Hematopoietic multipotent progenitor cell treated with erythropoietin and hydrocortisone succinate and interleukin-3 and kit ligand, for 8 days (in vitro differentiated cells): ENCODE measurements at places on chromosomes 2 and 18.
A peak's percentile ranks its signal among the peaks of the same experiment; 100 is the strongest.

DNA sequence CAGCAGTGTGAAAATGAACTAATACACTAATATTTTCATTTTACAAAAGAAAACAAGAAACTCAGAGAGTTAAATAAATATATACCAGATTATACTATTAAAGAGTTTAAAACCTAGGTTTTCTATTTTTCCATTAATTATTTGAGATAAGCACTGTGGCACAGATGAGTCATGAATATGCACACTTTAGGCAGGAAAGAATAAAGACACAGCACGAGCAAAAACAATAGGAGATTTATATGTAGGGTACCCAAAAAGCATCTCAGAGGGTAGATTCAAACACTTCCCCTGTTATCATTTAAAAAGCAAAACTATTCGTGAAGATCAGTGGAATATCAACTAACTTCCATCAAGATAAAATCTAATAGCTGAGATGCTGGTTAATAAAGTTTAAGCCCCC, 430.6 kb downstream of the ERBB4 start:
- no peak for DNase-seq

- DNase-seq, result no peak
These were observed 35.3 kb downstream of the KCNF1 start for GRCh38 chr2:10947005-10947440.

DNA sequence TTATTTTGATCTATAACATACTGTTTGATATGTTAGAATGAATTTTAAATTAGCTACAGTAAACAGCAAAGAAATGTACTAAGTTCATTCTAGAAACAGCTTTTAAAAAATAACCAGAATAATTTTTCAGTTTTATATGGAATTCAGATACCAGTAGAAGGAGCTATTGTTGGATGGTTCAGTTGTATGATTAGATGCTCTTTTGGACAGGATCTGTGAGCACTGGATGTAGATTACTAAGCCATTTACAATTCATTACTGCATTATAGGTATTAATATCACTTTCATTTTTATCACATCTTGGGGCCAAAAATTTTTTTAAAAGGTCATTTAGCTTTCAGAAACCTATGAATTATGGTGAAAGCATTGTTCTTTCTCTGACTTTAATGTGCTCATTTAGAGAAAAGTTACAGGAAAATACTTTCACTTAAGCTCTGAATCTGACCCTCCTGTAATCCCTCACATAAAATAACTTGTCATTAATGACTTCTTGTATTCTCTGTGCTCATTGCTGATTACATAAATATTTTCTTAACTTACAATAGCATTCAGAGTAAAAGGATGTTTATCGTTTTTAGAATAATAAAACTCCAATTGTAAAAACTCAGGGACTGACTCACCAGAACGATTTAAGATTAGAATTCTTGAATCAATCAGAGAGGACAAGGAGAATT, 750.2 kb downstream of the SLC4A3 start:
- DNase-seq, result no peak

DNA sequence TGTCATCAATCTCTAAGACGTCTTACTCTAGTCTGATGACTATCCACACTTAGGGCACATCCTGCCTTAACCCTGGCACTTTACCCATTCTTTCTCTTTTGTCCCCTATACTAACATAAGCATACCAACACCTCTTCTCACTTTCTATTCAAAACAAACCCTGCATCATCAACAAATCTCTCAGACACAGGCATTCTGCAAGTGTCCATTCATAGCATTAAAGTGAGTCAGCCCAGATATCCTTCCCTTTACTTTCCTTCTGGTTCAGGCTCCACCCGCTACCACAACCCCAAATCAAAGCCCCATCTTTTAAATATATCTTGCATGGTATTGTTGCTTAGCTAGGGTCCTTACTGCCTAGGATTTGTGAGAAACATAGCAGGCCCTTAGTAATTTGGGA, 3.8 kb downstream of the GRB14 start:
- DNase-seq, result no peak

DNA sequence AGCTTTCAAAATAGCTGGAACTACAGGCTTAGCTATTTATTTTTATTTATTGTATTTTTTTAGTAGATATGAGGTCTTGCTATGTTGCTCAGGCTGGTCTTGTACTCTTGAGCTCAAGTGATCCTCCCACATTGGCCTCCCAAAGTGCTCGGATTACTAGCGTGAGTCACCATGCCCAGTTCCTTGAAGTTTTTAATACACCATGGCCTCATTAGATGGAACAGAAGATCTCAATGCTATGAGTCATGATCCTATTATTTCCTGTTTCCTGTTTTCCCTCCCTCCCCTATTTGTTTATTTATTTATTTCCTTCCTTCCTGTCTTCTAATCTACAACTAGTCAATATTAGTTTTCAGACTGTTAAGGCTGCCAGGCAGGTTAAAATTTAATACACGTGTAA, 309.0 kb downstream of the CMPK2 start:
- no peak for DNase-seq

DNA sequence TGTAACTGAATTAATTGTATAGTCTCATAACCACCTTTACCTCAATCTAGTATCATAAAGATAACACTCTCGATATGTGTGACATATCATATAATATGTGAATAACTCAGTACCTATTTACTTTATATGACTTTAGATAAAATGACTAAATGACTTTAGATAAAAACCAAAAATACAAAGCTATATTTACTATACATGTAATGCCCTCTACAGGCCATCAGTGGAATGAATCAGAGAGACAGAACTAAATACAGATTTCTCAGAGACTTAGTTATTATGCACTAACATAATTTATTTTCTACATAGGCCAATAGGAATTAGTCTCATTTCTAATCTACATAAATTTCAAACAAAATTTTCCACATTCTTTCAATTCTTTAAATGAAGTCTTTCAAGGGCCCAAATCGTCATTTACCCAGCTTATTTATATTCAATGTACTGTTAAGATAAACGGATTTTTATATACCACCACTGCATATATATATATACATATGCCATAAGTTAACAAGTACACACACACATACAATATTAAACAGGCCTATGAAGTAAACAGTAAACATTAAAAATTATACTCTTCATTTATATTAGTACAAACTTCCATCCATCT, 219.9 kb downstream of the EXOC6B start:
- peak; percentile 32 for DNase-seq

DNA sequence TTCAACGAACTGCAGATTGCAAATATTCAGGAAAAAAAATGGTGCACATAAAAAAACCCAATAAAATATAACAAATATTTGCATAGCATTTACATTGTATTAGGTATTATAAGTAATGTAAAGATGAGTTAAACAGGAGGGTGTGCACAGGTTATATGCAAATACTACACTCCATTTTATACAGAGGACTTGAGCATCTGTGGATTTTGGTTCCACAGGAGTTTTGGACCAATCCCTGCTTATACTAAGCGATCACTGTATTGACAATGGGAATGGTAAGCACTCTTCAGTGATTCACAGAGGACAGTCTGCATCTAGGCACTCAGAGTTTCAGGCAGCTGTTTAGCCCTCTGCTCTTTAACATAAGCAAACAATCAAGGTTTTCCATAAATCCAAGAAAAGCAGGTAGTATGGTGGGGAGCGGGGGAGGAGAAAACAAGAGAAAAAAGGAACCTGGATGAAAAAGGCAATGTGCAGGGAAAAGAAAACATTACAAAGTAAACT, 206.0 kb upstream of the PARD3B start:
- DNase-seq, result no peak

DNA sequence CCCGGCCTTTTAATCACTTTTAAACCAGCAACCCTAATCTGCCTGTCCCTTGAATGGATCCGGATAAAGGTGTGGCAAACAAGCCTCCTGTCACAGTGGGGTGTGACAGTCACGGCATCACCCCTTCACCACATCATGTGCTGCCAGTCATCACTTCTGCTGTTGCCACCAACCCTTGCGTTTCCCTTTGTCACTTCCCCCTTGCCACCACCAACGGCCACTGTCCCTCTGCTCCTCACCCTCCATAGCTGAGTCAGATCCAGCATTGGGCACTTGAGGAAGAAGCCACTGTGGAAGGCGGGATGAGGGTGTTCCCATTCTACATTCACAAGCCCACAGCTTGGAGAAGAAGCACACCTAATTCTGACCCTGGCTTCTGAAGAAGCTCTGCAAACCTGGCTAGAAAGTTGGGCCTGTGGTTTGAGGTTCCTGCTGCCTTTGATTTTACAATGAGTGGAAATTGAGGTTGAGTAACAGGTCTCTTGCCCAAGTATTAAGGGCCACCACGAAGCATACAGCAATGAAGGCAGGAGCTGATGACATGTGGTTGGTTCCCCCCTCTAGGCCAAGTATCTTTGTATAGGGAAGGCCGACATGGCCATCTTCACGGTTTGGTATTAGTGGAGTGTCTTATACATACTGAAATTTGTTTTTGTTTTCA, 22.9 kb upstream of the DARS1 start:
- peak; percentile 69 for DNase-seq
